ENCODE measurements at places on chromosomes 13 and 19.

GRCh38 chr19:5563935-5564612 is 3.7 kb downstream of the TINCR start:
- no peak for DNase-seq

- no peak for DNase-seq
Observed at GRCh38 chr13:77339408-77339807, 12.5 kb upstream of the MYCBP2 start.

- no peak for DNase-seq
Observed at GRCh38 chr13:51959773-51960172, 51.5 kb downstream of the ATP7B start.

DNA sequence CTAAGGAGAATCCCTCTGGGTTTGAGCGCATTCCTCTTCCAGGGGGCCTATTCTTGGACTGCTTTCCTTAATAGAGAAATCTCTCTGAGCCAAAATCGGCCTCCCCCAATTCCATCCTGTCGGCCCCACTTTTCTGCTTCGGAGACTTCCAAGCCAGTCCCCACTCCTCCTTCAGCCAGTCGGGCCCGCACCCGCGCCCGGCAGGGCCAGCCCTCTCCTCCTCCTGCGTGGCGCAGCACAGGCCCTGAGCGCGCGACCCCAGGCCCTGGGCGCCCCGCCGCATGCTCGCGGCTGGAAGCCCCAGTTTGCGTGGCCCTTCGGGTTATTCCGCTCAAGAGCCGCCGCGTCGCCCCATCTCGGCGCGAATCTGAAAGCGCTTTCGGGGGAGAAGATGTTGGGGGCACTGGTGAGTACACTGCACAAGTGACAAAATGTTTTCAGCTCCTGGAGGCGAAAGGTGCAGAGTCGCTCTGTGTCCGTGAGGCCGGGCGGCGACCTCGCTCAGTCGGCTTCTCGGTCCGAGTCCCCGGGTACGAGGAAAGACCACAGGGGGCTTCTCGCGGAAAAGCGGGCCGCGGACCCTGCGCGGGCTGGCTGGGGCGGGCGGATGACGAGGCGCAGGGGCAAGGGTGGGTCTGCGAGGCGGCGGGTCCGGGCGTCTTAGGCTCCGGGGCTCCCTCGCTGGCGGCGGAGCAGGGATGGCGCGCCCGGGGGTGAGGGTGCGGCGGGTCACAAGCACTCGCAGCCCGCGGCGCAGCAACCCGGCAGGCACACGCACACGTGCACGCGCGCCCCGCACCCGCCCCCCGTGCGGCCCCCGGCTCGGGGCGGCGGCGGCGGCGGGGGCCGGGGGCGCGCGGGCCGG is at the start of gene IL17D:
TSS of gene IL17D (plus strand) at position 785 of the 865 bp plus-strand sequence. CDS start 303 bp downstream, outside the sequence.
- DNase-seq: no peak

GRCh38 chr19:17539238-17540117 is 16.0 kb upstream of the COLGALT1 start:
- DNase-seq: peak; percentile 98

GRCh38 chr13:68998056-68998455 is 1109.6 kb upstream of the ATXN8OS start:
- DNase-seq: no peak

- no peak for DNase-seq
Observed at GRCh38 chr13:25218019-25218418, 45.9 kb upstream of the AMER2 start.

- DNase-seq: no peak
Observed at GRCh38 chr19:33497131-33497777, 24.3 kb downstream of the PEPD start.

- DNase-seq: peak; percentile 53
Observed at GRCh38 chr19:47863514-47863936, 4.5 kb downstream of the TPRX2 start.

GRCh38 chr19:36421749-36422481 is 3.5 kb upstream of the ZFP82 start:
- no peak for DNase-seq

- DNase-seq: no peak
Observed at GRCh38 chr19:805166-805551, 7.9 kb downstream of the PTBP1 start.

GRCh38 chr19:47697863-47698609 is 15.2 kb upstream of the EHD2 start:
- DNase-seq: peak; percentile 51

DNA sequence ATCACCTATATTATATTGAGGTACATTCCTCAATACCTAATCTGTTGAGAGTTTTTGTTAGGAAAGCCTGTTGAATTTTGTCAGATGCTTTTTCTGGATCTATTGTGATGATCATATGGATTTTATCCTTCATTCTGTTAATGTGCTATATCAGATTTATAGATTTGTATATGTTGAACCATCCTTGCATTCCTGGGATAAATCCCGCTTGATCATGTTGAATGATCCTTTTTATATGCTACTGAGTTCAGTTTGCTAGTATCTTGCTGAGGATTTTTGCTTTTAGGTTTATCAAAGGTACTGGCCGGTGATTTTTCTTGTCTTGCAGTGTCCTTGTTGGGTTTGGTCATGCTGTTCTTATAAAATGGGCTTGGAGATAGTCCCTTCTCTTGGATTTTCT is 12.0 kb upstream of the ZNF331 start:
- DNase-seq: no peak
